ENCODE measurements at places on chromosomes 11 and 22.

- DNase-seq, result no peak
Measured at GRCh38 chr22:34319346-34319745, 399.1 kb upstream of the LARGE1 start.

- peak; percentile 72 for DNase-seq
Measured at GRCh38 chr11:67071420-67072284, 15.0 kb downstream of the RHOD start.

DNA sequence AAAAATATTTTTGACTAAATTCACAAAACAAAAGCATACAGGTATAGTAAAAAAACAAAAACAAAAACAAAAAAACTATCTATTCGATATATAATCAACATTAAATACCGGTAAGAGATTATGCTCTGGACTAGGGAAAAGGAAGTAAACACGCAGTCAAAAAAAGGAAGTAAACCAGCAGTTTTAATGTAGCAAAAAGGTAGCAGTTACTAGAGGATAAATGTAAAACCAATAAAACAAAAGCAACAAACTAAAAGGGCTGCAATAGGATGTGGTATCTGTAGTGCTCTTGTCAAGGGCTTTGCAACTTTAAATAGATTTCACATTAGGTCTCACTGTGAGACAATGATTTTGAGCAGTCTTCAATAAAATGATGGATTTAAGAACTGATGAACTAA, 2.4 kb downstream of the TRIM22 start:
- no peak for DNase-seq

DNA sequence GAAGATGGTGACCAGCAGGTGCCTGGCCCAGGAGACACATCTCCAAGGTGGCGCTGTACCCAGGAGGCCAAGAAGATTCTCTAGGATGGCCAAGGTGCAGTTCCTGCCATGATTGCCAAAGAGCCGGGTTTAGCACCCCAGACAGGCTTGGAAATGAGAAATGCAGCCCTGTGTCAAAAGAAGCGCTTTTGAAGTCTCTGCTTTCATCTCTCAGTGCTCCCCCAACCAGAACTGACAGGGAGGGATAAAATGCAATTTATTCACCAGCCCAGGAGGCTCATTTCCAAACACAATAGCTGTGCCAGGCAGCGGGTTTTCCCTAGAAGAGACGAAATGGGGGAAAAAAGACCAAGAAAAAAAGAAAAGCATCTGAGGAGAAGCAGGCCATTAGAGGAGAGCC, 195.9 kb upstream of the NCAM1 start:
- no peak for DNase-seq

- DNase-seq, result no peak
Measured at GRCh38 chr22:50220603-50221409, 20.0 kb downstream of the SELENOO start.

- no peak for DNase-seq
Measured at GRCh38 chr11:88779577-88779976, 286.2 kb downstream of the GRM5 start.

- no peak for DNase-seq
Measured at GRCh38 chr22:24118689-24119384, 62.5 kb upstream of the SUSD2 start.

- peak; percentile 74 for DNase-seq
Measured at GRCh38 chr11:45180848-45181192, 34.4 kb downstream of the PRDM11 start.

DNA sequence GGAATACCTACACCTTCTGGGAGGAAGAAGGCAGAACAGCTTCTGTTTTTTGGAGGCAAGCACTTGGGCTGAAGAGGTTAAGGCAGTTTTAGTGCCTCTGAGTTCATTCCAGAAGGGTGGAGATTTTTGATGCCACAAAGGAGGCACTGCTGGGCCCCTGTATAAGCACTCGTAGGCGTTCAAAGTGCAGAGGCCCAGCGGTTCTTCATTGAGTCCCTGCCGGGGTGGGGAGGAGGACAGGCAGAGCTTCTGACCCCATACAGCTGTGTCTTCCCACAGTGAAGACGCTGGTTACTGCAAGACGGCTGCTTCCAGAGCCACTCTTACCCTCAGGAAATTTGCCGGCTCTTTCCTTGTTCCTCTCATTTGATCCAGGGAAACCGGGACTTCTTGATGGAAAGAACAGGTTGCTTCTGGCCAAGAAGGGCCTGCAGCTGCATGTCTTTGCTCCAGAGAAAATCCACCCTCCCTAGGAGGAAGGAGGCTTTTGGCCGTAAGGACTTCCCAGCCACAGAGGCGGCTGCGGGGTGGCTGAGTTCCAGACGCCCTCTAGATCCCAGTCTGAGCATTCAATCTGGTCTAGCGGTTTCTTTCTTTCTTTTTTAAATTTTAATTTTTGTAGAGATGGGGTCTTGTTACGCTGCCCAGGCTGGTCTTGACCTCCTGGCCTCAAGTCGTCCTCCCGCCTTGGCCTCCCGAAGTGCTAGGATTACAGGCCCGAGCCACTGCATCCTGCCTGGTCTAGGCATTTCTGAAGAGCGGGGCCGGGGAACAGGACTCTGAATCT, 9.4 kb downstream of the ADAMTS15 start:
- DNase-seq, result no peak

GRCh38 chr11:48025293-48025983, 45.1 kb downstream of the PTPRJ start:
- DNase-seq, result no peak

DNA sequence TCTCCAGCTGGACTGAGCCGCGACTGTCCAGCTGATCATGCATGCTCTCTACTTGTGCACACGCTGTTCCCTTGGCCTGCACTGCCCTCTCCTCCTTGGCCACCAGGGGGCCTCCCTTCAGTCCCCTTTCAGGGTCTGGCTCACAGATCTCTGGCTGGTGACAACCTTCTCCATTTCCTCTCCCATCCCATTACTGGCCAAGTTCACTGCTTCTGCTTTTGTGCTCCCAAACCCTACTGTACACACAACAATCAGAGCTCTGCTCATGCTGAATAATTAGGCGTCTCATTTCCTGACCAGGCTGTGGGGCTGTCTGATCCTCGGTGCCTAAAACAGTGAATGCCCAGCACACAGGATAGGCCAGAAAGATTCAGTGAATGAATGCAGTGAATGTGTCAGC, 224.0 kb upstream of the NARS2 start:
- DNase-seq, result peak; percentile 10

DNA sequence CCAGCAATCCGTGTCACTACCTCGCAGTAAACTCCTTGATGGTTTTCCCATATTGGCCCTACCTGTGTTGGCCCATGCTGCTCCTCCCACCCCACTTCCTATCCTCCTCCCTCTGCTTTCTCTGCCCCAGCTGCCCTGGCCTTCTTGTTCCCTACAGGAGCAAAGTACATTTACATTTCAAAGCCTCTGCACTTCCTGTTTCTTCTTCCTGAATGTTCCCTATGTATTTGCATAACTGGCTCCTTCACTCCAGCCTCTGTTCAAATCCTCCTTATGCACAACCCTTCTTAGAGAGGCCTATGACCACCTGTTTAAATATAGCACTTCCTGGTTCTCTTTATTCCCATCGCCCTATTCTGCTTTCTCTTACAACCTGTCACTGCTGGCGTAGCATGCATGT, 62.2 kb downstream of the PARVA start:
- DNase-seq, result no peak

DNA sequence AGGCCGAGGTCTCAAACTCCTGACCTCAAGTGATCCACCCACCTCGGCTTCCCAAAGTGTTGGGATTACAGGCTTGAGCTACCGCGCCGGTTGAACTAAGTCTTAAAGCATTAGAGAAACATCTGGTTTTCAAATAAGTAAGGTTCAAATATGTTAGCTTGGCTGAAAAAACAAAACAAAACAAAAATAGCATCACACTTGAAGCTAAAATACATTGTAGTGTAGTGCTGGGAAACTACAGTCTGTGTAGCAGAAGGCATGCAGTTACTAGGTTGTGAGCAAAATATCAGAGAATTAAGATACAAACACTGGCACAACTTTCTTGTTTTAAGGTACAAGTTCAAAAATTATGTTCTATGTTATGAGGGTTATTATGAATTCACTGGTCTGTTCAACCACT, 224.8 kb upstream of the CHORDC1 start:
- DNase-seq, result no peak

GRCh38 chr22:27625769-27626674, 175.5 kb downstream of the MN1 start:
- DNase-seq, result no peak

Data from hematopoietic multipotent progenitor cell treated with erythropoietin and hydrocortisone succinate and interleukin-3 and kit ligand, for 15 days (in vitro differentiated cells).